Activated CD4-positive, alpha-beta memory T cell treated with anti-CD3 and anti-CD28 coated beads for 36 hours (primary cell): ENCODE measurements at places on chromosomes 12 and 14.

DNA sequence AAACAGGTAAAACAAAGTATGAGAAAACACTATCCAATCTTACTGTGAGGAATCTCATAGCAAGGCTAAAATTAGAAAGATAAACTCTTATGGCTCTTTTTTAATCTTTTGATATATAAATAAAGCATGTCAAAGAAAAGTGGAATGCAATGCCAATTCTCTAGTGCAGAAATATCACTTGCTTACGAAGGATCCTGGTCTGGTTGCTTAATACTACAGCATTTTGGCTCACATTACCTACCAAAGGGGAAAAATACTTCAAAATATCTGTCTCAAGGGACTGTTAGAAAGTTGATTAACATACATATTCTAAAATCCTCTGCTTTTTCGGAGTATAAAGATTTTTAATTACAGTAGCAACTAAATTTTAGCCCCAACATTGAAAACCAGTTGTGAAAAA lies 21.4 kb downstream of the AREL1 start:
- DNase-seq = no peak

- no peak for DNase-seq
These were observed 112.0 kb downstream of the TSPAN8 start for GRCh38 chr12:71045781-71046180.

GRCh38 chr12:74641694-74642093 lies 104.1 kb downstream of the ATXN7L3B start:
- no peak for DNase-seq

DNA sequence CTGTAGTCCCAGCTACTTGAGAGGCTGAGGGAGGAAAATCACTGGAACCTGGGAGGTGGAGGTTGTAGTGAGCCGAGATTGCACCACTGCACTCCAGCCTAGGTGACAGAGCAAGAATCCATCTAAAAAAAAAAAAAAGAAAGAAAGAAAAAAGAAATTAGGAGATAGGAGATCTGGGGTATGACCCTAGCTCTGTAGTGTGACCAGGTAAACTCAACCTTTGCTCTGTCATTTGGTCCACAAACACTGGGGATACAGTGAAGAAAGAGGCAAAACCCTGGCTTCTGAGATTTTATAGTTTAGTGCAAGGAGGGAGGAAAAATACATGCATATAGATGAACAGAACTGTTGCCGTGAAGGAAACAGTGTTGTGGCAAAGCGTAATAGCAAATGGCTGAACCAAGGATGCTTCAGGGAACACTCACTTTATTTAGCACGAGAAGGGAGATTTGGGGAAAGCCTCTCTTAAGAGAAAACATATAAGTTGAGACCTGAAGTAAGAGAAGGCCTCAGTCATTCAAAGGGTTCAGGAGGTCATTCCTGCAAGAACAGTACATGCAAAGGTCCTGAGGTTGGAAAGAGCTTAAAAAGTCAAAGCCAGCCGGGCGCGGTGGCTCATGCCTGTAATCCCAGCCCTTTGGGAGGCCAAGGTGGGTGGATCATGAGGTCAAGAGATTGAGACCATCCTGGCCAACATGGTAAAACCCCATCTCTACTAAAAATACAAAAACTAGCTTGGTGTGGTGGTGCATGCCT lies 29.6 kb upstream of the ATXN2 start:
- no peak for DNase-seq

DNA sequence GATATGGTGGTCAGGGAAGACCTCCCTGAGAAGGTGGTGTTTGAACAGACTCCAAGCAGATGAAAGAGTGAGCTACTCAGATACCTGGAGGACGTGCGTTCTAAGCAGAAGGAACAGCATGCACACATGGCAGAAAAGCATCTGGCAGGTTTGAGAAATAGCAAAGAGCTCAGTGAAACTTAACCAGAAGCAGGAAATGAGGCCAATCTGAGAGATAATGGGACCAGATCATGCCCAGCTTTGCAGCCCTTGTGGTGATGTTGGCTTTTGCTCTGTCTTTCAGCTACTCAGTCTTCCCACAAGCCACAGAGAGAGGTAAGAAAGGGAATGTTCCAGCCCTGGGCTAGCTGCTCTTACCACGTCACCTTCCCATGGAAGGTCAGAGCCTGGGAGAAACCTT lies 176.3 kb upstream of the GSC start:
- peak; percentile 31 for DNase-seq

DNA sequence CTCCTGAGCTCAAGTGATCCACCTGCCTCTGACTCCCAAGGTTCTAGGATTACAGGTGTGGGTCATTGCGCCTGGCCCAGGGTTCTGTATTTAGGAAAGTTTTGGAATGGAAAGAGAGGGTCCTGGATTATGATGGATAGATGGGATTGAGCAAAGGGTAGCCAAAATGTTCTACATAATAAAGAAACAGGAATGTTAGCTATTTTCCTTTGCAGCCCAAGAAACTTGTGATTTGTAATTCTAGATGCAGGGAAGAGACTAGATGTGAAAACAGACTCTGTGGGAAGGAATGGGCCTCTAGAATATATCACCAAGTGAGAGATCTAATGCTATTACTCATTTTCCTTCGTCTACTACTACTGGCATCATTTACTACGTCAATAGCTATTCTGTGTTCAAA lies 29.6 kb upstream of the HELB start:
- no peak for DNase-seq

DNA sequence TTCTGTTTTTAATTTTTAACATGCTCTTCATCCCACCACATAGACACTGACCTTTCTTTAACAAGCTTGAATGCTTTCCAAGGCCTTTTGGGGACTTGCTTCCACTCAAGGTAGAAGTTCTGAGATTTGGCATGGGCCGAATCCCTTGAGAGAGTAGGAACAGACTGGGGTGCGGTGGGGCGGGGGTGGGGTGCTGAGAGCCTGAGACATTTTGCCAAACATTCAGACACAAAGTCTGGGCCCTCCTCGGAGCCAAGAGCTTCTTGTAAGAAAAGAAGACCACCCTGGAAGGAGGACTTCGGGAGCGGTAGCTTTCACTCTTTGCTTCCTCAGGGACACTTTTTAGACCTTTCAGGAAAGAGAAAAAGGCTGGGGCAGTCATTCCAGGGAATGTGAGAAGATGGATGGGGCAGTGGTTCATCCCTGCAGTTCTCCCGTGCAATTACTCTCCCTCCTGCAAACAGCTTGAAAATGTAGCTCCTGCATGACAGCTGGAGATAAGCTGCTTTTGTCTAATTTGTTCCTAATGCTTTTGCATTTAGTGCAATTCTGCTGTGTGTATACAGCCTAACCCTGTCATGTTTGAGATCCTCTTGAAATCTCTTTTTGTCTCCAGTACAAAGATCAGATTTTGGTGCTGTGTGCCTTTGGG lies 16.3 kb upstream of the MYO1H start:
- no peak for DNase-seq
